ENCODE measurements at places on chromosomes 16 and 17.

GRCh38 chr17:39781031-39781860 lies 43.5 kb downstream of the GRB7 start:
- DNase-seq = no peak

GRCh38 chr17:38725066-38725465 lies 5.1 kb upstream of the CISD3 start:
- DNase-seq = no peak

- no peak for DNase-seq
These were observed 3.0 kb downstream of the JPT2 start for GRCh38 chr16:1681032-1681431.

- DNase-seq = no peak
These were observed 287.3 kb downstream of the ZFHX3 start for GRCh38 chr16:72760581-72760980.

- no peak for DNase-seq
These were observed 9.7 kb downstream of the CDK5R1 start for GRCh38 chr17:32496395-32497073.

GRCh38 chr16:47886631-47887415 lies 269.0 kb downstream of the ABCC12 start:
- no peak for DNase-seq

DNA sequence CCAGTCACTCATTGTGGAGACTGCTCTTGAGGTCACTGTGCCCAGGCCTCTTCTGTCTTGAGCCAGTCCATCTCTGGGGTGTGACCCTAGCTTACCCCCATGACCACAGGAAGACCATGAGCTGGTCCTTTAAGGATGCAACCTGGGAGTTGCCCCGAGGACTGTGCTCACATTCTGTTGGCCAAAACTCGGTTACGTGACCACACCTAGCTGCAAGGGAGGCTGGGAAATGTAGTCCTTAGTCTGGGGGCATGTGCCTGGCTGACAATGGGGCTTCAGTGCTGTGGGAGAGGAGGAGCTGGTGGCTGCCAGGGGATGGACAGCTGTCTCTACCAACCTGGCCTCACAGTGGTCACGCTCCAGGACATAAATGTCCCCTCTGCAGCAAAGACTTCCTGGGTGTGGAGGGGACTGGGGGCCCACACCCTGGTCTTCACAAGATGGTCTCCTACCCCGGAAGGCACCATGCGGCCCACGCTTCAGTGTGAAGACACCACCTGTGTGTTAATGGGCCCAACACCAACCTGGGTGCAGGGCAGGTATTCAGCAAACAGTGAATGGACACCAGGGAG lies 55.4 kb downstream of the JPH3 start:
- no peak for DNase-seq

DNA sequence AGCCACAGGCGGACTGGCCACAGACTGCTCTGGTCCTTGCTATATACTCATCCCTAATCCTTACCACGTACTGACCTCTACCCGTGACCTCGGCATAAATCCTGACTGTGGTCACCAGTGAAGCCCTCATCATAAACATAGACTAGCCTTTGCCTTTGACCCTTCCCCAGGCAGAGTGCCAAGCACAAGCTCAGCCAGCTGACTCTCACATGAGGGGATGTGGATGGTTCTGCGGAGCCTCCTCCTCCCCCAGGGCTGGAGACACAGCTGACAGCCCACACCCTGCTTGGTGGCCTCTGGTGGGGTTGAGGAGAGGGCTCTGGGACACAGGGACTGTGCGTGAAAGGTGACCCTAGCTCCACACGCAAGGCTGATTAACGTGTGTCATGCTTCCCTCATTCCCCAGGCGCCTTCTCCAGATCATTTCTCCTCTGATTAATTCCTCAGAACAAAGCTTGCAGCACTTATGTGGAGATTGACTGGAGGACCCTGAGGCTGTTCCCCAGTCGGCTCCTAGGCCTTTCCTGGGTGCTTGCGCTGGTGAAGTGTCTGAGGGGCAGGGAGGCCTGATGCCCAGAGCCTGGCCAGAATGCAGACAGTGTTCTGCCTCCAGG lies 241.5 kb upstream of the NLRP1 start:
- no peak for DNase-seq

DNA sequence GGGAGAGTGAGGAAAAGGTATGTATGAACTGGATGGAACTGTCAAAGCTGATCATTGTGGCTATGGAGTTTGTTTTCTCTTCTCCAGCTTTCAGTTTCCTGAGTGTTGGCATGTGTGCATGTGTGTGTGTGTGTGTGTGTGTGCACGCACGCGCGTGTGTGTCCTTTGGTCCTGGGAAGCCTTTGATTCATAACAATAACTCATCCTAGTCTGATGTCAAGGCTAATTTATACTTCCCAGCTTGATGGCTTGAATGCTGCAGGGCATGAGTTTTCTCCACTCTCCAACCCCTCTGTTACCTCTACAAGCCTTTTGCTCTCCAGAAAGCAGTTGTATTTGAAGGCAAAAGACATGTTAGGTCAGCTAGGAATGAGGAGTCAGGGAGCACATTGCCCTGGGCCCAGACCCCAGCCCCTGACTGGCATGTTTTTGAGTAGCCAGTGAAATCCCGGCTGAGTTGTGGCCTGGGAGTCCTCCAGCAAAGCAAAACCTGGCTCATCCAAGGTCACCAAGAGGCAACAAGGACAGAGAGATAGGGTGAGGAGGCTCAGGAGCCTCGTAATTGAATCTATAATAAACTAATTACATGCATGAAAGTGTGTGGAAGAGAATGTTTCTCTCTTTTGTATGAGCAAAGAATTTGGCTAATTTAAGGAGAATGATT lies 8.9 kb upstream of the CDC42EP4 start:
- no peak for DNase-seq

DNA sequence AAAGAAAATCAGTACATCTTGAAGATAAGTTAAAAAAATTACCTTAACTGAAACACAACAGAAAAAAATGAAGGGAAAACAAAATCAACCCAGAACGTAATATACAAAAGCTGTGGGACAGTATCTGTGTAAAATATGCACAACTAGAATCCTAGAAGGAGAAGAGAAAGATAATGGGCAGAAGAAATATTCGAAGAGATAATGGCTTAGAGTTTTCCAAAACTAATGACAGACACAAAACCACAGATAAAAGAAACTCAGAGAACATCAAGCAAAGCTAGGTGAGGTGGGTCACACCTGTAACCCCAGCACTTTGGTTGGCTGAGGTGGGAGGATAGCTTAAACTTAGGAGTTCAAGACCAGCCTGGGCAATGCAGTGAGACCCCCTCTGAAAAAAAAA lies 117.1 kb downstream of the TRIM37 start:
- no peak for DNase-seq

- DNase-seq = no peak
These were observed 7.8 kb downstream of the ACSF3 start for GRCh38 chr16:89101303-89102040.

DNA sequence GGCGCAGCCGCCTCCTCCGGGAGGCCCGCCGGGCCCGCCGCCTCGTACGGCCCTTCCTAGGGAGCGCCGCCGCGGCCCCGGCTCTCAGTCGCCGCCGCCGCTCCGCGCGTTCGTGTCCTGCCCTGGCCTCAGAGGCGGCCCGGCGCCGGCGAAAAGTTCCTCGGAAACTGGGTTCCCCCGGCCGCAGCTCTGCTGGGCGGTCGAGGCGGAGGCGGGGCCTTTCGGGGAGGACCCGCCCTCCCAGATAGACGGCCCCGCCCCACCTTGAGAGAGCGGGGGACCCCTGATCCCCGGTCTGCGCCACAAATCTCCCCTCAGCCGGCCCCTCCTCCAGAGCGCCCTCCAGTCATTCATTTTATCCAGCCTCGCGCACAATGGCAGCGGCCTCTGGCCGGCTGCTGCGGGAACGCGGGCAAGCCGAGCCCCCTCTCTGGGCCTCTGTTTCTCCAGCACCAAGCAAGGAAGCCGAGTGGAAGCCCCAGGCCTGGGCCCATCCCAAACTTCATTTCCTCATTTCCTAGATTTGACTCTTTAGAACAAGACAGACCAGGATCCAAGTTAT lies at the start of gene SREBF1:
Gene SREBF1 (minus strand): TSS at position 169 of the 562 bp plus-strand sequence. CDS start 169 bp downstream, outside the sequence.
- no peak for DNase-seq

- no peak for DNase-seq
These were observed 20.8 kb downstream of the PIK3R5 start for GRCh38 chr17:8944748-8945147.

- no peak for DNase-seq
These were observed at the start of gene ATP6V0A1 for GRCh38 chr17:42458497-42459255. TSS of gene ATP6V0A1 (plus strand) at chr17:42458878. CDS start at chr17:42460895, 2,017 bp downstream.

- no peak for DNase-seq
These were observed 6.8 kb upstream of the ZP2 start for GRCh38 chr16:21218153-21218552.

- DNase-seq = no peak
These were observed 15.0 kb upstream of the PITPNA start for GRCh38 chr17:1577583-1578013.

GRCh38 chr16:89395150-89396142 lies 94.9 kb downstream of the ANKRD11 start:
- peak; percentile 93 for DNase-seq

GRCh38 chr17:38798614-38799500 lies 499 bp downstream of the PIP4K2B start:
- no peak for DNase-seq

Data from GM04503 (cell line).